Activated CD4-positive, alpha-beta T cell treated with anti-CD3 and anti-CD28 coated beads, Interleukin-2, amount 50 U/mL, for 16 hours (primary cell): ENCODE measurements at places on chromosomes 4 and X.

DNA sequence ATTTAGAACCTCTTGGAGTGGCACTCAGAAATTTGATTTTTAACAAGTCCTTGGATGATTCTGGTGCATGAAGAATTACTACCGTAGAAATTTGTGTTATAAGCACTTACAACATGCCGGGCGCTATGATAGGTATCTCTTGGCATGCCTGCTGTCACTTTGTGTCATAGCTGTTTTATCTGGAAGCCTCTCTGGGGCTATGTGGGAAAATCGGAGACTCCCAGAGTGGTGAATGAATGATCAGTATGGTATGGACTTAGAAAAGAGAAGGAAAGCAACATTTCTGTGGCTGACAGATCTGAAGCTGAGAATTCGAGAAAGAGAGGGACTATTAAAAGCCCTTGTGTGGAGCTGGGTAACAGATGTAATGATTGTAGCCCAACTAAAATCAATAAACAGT, 177.4 kb upstream of the MAMLD1 start:
- no peak for DNase-seq

DNA sequence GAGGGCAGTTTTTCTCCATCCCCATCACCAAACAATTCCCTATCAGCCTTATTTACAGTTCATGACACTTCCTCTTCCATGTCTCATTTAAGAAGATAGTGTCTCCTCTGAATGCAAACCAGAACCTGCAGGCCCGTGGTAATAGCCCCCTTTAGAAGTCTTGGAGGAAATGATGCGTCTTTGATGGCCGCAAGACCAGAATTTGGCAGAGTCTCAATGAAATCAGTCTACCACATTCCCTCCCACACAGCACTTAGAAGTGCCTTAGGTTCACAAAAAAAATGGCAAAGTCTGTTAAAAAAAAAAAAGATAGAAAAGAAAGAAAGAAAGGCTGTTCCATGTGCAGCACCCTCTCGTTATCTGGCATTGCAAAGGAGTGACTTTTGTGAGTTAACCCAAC, 2.1 kb upstream of the KDR start:
- no peak for DNase-seq

DNA sequence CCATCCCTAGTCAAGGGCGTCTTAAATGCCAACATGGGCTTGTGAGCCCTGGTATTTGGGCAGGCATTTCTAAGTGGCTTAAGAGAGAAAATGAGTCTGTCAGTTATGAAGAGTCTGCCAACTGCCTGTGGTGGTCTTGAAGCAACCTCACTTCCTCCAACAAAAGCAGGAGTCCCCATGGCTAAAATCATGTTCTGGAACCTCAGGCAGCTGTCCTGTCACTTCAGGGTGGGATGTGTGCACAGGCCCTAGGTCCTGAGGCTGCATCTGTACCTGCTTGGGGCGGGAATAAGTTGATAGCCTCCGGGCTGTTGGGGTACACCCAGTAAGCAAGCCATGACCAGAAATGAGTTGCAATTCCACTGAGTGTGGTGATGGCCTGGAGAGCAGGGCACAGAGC, 115.0 kb upstream of the SCML1 start:
- DNase-seq = no peak

GRCh38 chr4:109846395-109847098, 1.4 kb upstream of the LRIT3 start:
- DNase-seq = no peak

DNA sequence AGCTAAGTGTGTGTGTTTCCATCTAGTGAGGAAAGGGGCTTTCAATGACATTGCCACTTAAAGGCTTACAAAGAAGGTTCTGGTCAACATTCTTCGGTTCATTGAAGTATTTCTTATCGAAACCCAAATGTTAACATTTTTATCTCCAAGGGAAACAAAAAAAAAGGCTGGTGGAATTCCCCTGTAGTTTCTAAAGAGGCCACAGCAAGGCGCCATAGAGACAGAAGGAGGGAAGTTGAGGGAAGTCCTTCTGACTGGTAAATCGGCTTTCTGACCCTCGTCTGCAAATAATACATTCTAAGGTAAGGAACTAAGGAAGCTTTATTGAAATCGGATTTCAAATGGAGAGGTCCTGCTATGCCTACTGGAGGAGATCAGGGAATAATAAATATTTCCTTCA, 1.7 kb upstream of the ZFP42 start:
- no peak for DNase-seq

- DNase-seq = no peak
These were observed 183.9 kb upstream of the PCDH7 start for GRCh38 chr4:30536231-30536630.

GRCh38 chr4:186657764-186658163, 65.9 kb downstream of the FAT1 start:
- DNase-seq = no peak

DNA sequence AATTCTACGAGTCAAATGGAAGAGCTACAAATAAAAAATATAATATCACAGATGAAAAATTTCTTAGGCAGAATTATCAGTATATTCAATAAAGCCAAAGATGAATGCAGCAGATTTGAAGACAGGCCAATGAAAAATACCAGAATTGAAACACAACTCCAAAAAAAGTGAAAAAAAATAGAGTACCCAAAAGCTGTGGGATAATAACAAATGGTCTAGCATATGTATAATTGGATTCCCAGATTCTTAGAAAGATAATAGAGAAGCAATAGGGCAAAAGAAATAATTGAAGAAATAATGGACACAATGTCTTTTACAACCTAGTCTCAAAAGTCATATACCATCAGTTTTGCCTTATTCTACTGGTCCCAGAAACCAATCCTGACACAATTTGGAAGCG, 4.4 kb downstream of the ANAPC10 start:
- DNase-seq = no peak

- no peak for DNase-seq
These were observed 66.2 kb downstream of the IL15 start for GRCh38 chr4:141702472-141703182.

DNA sequence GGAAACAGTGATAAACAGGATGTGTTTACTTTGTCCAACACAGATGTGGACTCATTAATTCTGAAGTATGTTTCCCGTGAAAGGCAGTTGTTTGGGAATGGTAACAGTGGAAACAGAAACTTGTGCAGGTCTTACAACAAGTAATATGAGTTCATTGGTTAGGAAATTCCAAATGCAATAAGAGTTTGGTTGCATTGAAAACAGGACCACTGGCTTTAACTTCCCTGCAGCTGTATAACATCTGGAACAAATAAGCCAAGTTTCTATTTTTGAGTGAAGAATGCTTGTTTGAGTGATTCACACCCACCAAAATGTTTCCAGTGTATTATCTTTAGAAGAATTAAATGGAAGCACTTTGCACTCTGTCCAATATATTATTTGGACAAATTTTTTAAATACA, 82.4 kb upstream of the BMP3 start:
- no peak for DNase-seq

GRCh38 chr4:57719456-57719855, 609.3 kb upstream of the IGFBP7 start:
- DNase-seq = no peak

DNA sequence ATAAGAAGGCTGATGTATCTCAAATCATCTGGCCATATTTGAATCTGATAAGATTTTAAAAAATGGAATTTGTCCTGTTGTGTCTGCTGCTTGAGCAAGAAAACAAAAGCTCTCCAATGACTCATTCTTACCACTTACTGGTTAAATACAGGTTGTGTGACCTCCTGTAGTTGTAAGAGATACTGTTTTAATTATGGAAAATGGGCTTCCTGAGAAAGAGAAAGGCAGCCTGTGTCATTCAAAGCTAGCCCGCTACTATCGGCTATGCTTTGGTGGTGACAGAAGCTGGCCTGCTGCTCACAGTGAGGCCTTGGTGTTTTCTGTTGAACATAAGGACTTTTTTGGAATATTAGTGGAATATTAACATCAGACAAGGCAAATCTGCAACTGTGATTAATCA, 1722.1 kb upstream of the PCDH10 start:
- no peak for DNase-seq

GRCh38 chr4:126541820-126542219, 1090.9 kb upstream of the INTU start:
- no peak for DNase-seq

DNA sequence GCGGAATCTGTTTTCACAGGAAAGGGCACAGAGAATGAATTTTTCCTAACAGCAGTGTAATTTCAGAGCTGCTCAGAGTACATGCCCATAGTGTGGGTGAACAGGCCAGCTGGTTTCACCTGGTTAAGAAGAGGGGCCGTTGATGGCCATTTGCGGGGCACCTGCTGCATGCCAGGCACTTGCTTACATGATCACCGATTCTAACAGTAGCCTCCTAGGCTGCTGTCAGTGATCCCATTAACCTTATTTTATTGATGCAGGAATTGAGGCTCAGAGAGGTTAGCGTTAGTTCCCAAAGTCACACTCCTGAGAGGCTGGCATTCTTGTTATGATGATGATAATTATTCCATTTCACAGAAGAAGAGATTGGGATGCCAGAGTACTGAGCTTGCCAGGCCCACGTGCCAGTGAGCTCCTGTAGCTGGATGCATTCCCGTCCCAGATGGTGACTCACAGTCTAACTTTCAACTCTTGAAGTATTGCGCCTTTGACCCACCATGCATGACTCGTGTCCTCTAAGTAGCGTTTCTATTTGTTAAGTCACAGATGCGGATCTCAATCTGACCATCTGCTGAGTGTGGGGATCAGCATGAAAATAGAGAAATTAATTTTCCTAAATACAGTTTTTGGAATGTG, 76.5 kb downstream of the PSAPL1 start:
- DNase-seq = no peak
